ENCODE measurements at places on chromosomes 12 and 14.
A peak's percentile ranks its signal among the peaks of the same experiment; 100 is the strongest.

DNA sequence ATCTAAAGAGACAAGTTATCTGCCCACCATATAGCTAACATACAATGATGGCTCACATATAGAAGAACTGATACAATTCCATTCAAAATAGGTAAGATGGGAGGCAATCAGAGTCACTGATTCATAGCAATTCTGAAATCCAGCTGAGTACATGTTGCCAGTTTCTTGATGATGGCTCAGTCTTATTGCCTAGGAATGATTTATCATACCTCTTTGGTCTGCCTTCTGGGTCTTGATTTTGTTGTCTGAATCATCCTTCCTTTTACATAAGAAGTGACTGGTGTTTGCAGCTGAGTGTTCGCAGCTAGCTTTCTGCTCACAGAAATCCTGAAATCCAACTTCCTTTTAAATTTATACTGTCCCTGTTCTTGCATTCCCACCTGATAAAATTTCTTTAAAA, 463.2 kb upstream of the MGAT4C start:
- DNase-seq, result no peak

DNA sequence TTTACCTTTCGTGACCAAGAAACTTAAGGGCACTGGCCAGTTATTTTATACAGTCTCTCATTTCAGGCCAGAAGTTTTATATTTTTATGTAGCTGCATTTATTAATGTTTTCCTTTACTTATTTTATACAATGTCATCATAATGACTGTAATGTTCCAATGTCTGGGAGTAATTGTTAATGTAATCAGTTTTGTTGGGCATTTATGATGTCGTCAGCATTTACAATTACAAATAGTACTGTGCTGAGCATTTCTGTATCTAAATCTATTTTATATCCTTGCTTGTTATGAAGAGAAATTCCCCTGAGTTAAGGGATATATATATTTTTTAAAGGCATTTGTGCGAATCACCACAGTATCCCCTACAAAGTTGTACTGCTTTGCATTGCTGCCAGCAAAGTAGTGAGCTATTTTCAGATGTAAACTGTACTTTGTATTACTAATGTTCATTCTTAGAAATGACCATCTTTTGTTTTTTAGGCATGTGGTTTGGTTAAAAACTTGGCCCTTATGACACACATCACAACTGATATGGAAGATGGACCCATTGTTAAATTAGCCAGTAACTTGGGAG, 74.4 kb downstream of the POLR3B start:
- no peak for DNase-seq

DNA sequence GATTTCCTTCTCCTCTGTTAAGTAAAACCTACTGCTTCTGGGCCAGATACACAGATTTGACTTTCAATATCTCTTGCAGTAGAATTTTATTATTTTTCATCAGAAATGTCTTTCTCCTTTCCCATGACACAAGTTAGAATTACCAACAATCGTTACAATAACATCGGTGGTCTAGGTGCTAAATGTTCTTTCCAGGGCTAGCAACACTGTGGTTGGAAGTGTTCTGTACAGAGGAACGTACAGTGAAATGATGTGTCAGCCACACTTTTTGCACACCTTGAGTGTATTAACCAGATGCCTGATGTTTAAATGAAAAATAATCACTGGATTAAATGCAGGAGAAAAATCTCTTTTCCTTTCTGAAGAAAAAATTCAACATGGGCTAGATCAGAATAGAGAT, 27.7 kb upstream of the KLRD1 start:
- no peak for DNase-seq

DNA sequence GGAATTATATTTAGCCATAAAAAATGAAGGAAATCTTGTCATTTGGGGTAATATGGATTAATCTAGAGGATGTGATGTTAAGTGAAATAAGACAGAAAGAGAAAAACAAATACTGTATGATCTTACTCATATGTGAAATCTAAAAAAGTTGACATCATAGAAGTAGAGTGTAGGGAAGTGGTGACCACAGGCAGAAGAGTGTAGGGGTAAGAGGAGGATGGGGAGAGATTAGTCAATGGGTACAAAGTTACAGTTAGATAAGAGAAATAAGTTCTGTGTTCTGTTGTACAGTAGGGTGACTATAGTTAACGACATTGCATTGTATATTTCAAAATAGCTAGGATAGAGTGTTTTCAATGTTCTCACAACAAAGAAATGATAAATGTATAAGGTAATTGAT, 87.0 kb downstream of the TSHR start:
- DNase-seq, result no peak

DNA sequence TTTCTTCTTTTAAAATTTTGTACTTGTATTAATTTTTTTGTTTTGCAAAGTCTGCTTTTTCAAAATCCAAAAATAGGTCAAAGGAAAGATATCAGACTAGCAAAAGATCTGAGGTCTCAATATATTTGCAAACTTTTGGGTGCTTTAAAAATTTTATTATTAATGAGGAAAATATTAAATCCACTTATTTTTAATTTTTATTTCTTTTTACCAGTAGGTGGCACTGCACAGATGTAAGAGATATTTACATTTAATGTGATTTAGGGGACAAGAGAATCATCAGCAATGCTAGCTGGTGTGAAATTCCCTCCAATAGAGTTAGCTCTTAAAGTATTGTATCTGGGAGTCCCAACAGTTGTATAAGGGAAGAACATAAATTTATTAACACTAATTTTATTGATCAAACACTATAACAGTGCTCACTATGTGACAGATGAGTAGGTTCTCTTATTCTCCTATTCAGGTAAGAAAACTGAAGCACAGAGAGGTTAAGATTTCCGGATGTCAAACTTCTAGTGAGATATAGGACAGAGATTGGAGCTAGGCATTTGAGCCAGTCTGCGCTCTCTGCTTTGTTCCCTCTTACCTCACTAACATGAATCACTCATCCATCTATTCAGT, 30.5 kb downstream of the ALX1 start:
- no peak for DNase-seq

- DNase-seq, result peak; percentile 96
These were observed at the start of gene SIX6 for GRCh38 chr14:60508707-60509437. TSS of gene SIX6 (plus strand) at chr14:60509146. CDS start at chr14:60509399, 253 bp downstream.

DNA sequence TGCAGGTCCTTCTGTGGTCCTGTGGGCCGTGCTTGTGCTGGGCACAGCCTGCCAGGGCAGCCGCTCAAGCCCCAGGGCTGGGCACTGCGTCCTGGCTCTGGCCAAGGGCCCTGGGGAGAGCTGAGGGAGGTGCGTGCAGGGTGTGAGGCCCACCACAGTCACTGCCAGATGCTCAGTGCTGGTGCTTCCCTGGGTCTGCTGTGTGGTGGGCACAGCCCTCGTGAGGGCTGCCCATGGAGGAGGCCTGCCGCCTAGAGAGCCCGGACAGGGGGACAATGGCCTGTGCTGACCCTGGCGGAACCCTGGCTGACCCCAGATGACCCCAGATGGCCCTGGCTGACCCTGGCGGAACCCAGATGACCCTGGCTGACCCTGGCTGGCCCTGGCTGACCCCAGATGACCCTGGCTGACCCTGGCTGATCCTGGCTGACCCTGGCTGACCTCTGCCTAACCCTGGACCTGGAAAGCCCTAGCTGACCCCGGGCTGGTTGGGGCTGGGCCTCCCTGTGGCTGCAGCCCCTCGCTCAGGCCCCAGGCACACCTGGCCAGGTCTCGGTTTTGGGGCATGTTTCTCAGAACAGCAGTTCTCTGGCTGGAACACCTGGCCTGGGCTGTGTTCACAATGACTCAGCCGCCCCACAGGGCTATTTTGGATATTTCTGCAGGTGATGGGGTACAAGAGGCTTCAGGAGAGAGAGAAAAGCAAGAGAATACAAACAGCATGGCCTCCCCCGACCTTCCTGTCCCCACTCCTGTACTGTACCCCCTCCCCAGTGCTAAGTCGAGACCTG, 55.4 kb downstream of the TMEM121 start:
- DNase-seq, result peak; percentile 8

DNA sequence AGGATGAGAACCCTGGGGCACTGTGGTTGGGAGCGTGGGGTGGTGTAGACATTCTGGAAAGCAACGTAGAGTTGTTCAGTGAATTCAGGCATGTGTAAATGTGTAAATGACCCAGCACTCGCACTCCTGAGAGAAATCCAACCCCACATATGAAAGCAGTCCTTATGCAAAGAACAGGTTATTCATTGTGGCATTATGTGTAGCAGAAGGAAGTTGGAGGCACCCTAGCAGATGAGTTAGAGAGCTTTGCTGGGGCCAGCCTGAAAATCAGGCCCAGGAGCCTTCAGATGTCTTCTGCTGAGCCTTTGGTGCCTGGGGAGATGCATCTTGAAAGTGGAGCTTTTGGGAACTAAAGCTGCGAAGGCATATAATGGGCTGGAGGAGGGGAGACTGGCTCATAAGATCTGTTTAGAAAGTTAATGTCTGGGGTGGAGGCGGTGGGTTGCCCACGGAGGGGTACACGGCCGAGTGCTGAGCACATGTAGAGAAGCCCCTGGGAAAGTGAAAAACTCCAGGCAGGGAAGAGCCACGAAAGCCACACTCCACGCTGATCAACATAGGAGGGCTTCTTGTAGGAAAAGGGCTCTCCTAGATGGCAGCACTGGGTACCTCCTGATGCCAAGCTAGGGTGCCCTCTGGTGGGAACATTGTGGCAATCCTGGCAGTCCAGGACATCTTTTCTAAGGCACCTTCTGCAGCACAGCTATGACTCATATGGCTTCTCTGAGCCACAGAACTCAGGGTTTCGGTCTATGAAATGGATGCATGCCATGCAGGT, 6.0 kb upstream of the KRT83 start:
- peak; percentile 63 for DNase-seq

GRCh38 chr12:59004456-59004855, 84.2 kb upstream of the LRIG3 start:
- DNase-seq, result no peak

- no peak for DNase-seq
These were observed 29.2 kb downstream of the ATF7 start for GRCh38 chr12:53596920-53597363.

GRCh38 chr12:121839993-121840761, 18.5 kb downstream of the HPD start:
- DNase-seq, result no peak

DNA sequence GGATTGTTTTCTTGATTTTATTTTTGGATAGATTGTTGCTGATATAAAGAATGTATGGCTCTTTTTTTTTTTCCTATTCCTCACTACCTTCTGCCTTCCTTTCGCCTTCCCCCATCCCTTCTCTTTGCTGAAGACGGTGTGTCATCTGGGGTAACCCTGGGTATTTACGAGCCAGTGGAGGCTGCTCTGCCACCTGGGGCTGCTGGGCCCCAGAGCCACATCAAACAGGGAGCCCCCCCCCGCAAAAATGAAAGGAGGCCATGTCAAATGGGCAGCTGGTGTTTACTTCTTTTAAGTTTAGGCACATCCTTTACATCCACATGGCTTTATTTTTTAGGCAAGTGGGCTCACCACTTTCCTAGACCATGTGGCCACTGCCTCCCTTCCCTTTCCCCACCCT, 25.4 kb downstream of the CHST11 start:
- no peak for DNase-seq

DNA sequence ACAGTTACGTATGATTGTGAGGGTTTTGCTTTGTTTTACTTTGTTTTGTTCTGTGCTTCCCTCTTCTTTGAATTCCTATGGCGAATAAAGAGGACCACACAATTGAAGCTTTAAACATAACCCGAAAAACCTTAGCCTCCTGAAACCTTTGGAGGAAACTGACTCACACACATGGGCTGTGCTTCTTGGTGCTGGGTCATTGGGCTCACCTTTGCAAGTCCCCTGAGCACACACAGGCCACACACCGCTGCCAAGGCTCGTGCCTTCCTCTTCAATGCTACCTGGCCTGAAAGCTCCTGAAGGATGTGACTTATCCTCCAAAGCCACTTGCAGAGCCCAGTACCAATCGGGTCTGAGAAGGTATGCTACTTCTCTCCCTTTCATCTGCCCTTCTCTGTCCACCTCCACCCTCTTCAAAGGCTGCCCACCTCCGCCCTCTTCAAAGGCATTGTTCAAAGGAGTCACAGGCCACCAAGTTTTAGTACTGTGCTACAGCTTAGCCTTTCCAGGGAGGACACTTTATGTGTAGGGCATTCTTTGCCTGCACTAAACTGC, 114.6 kb downstream of the FOXN3 start:
- DNase-seq, result no peak

- DNase-seq, result no peak
These were observed 1.3 kb downstream of the HOXC5 start for GRCh38 chr12:54033980-54034784.

DNA sequence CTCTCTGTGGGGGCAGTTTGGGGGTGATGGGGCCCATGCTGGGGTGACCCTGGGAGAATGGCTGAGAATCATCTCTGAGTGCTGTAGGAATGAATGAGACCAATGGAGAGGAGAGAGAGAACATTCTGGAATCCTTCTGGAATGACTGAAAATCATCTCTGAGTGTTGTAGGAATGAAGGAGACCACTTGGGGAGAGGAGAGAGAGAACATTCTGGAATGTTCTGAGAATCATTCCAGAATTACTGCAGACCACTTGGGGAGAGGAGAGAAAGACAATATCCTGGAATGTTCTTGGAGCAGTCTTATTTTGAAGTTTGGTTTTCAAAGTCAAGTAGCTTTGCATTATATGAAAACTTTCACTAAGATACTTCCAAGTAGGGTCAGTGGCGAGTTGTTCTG, 64.3 kb downstream of the ZNF664 start:
- DNase-seq, result no peak

GRCh38 chr14:93543766-93544165, 113.0 kb downstream of the UNC79 start:
- no peak for DNase-seq

DNA sequence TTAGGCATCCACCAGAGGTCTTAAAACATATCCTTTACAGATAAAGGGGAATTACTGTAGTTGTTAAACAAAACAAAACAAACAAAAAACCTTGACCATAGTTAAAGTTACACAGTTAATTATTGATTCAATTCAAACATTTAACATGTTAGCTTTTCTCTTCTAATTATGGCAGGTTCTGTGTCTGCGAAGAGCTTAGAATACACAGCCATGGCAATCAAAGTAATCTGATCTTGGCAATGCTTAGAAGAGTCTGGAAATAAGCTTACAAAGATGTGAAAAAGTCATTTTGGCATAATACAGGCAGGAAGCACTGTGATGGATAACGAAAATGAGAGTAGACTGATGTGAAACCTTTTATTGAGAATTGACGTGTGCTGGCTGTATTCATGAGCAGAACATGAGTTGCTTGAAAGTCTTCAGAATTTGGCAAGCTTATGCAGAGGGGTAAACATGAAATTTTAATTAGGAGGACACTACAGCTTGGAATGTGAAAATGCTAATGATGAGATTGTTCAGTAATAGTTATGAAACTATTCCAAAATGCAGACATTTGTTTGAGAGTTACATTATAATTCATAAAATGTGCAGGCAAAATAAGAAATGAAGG, 629.6 kb downstream of the FSCB start:
- no peak for DNase-seq

GRCh38 chr12:90250766-90251165, 542.1 kb upstream of the ATP2B1 start:
- DNase-seq, result no peak

DNA sequence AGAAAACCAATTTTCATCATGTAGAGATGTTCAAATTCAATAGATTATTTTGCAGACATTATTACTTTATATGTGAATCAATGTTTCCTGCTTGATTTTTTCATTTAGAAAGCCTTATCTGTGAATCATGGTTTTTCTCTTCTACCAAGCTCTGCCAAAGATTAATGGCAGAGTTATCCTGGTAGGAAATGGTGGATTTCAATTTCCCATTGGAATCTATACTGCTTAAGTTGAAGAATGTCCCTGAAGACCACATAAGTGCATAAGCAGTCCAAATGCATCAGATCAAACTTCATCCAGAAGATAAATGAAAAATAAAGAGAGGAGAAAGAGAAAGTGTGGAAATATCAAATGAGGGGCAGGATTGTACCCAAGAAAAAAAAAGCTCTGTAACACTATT, 5.0 kb downstream of the LUM start:
- DNase-seq, result no peak

All from retina (tissue), 1 donor.